ENCODE measurements at places on chromosomes 12 and 14.

DNA sequence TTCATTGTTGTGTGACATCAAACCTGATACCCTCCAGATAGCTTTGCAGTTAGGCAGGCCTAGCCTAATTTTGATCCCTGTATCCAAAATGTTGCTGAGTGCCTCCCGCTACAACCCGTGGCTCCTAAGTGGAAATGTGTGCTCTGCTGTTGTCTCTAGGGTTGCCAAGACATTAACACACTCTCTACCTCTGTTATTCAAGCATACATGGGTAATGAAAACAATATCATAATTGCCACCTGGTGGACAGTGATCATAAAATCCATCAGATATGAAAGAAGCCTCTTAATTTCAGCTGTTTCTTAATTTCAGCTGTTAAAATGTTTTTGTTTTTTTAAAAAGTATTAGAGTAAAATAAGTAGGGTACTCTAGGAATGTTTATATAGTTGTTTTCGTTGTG is 93.5 kb downstream of the PLEKHA5 start:
- DNase-seq, result no peak

DNA sequence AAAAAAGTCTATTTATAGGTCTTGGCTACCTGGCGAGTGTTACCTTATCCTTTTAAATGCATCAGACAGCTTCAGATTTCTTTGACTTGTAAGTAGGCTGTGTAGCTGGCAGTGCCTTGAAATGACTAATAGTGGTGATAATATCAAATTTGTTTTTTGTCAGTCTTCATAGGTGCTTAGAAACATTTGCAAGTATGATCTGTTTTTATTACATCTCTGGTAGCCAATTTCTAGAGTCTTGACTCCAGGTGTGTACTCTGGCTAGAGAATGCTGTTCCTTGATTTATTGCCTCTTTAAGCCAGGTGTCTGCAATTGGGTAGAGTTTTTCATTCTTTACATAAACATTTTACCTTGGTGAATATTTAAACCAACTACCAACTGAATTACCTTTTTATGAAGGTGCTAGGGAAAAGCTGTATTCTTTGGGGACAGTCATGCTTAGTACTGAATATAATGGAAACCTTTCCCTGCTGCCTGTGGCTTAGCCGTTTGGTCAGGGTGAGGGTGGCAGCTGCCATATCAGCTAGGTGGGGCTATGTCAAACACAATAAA is 32.6 kb downstream of the MLXIP start:
- no peak for DNase-seq

- DNase-seq, result no peak
Observed at GRCh38 chr12:46367351-46368029, 5.1 kb downstream of the SLC38A2 start.

DNA sequence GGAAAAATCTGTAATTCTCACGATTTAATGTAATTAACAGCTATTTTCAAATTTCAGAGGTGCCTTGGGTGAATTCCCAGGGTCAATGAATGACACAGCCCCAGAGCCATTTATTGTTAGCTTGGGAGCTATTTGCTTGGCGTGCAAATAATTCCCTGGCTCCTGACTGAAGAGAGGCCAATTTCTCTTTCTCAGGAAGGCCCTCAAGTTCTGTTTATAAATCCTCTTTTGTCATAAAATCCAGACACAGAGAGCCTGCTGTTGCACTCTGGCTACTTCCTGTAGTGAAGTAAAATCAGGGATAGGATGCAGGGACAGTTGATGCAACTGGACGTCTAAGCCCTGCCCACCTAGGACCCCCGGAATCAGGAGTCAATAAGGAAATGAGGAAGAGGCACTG is 154.3 kb downstream of the TMX1 start:
- DNase-seq, result no peak

DNA sequence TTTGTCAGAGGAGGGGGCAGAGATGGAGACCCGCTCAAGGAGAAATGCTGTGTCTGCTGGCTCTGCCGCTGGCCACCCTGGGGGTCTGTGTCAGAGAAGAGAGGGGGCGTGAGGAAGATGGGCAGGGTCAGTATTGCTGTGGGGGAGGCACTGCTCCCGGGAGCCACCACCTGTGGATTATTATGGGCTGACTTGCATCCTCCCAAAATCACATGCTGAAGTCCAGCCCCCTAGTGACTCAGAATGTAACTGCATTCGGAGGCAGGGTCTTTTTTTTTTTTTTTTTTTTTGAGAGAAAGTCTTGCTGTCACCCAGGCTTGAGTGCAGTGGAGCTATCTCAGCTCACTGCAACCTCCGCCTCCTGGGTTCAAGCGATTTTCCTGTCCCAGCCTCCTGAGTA is 12.3 kb downstream of the ABCD4 start:
- no peak for DNase-seq

- DNase-seq, result no peak
Observed at GRCh38 chr12:32273063-32273522, 126.3 kb upstream of the FGD4 start.

Data from HL-60 (cell line).